ENCODE measurements at places on chromosomes 12 and 14. TPM values are rescaled to one million over a fixed set of nuclear protein-coding genes. Genes with fewer than 3 reads are reported as not detected.

The GPR132 gene
- total RNA-seq, result 0.20 TPM

The SH2B3 gene
- total RNA-seq, result 37.9 TPM

The RNF34 gene
- 65.3 TPM for total RNA-seq

The OTX2 gene
- total RNA-seq, result 193 TPM

The WNT1 gene
- not detected for total RNA-seq

The ENDOU gene
- not detected for total RNA-seq

The AKAP6 gene
- 1.1 TPM for total RNA-seq

The OSGEP gene
- total RNA-seq, result 46.7 TPM

GRCh38 chr14:68784978-68785533 lies 7.8 kb downstream of the ZFP36L1 start:
- H3K4me3 ChIP-seq, result peak overlapping the region; percentile 52
- H3K4me1 ChIP-seq, result no peaks in the 10 kb centered on the region
- H3K27me3 ChIP-seq, result no peaks in the 10 kb centered on the region
- no peak overlapping the region for H3K27ac ChIP-seq
- DNase-seq, result no peak
- H3K36me3 ChIP-seq, result peaks cover 37% of the 10 kb centered on the region

- no peak overlapping the region for H3K27ac ChIP-seq
- H3K4me1 ChIP-seq, result no peaks in the 10 kb centered on the region
- H3K27me3 ChIP-seq, result no peaks in the 10 kb centered on the region
These were observed 283.0 kb upstream of the RTL1 start for GRCh38 chr14:101186544-101186943.

GRCh38 chr12:68510397-68510796 lies 100.3 kb upstream of the RAP1B start:
- no peak overlapping the region for H3K27ac ChIP-seq
- DNase-seq, result no peak
- H3K4me3 ChIP-seq, result no peak overlapping the region
- H3K4me1 ChIP-seq, result no peaks in the 10 kb centered on the region
- no peaks in the 10 kb centered on the region for H3K36me3 ChIP-seq

DNA sequence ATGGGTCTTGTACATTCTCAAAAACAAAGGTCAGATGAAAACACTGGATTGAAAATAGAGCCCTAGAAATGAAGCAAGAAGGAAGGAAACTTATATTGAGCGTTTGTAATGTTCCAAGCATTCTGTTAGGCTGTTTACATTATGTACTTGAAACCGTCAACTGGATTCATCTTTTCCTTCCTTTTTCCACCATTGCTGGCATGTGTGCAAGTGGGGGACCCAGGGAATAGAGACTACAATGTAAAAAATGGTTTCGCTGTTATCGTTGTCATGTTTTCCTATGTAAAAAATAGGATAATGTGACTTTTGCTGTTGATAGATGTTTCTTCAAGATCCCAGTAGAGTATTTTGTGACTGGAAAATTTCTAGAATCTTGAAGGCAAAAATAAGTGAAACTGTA lies 913.2 kb downstream of the NRXN3 start:
- no peaks in the 10 kb centered on the region for H3K36me3 ChIP-seq
- no peak overlapping the region for H3K4me3 ChIP-seq
- H3K27ac ChIP-seq, result no peak overlapping the region
- H3K4me1 ChIP-seq, result no peaks in the 10 kb centered on the region
- no peak for DNase-seq
- no peaks in the 10 kb centered on the region for H3K27me3 ChIP-seq

DNA sequence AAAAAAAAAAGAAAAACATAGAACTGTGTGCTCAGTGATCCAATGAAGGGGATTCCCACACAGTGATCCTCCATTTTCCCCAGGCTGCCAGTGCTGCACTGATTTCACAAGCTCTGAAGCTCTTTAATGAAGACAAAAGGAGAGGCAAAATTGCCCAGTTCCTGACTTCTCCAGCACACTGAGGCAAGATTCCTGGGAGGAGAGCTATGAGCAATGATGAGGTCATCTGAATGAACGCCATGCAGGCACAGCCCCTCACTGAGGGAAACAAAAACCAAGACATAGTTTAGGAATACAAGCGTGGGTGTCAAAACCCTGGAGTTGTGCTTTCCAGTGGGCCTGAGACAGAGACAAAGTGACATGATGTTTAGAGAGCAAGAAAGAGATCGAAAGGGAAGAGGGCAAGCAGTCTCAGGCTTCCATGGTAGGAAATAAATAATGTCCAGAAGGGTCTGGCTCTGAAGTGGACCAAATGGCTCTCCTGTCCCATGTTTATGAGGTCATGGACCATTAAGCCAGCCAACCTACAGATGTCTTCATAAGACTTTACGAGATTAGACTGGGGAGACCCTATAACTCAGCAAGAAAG lies 40.9 kb upstream of the SMUG1 start:
- H3K4me1 ChIP-seq, result no peaks in the 10 kb centered on the region
- no peak overlapping the region for H3K4me3 ChIP-seq
- H3K27ac ChIP-seq, result no peak overlapping the region
- no peak for DNase-seq
- no peaks in the 10 kb centered on the region for H3K27me3 ChIP-seq
- peaks cover 2% of the 10 kb centered on the region for H3K36me3 ChIP-seq

- H3K36me3 ChIP-seq, result no peaks in the 10 kb centered on the region
- no peak for DNase-seq
- no peaks in the 10 kb centered on the region for H3K4me1 ChIP-seq
These were observed 16.5 kb downstream of the ETNK1 start for GRCh38 chr12:22641353-22642053.

- H3K4me3 ChIP-seq, result no peak overlapping the region
- H3K27ac ChIP-seq, result no peak overlapping the region
- no peaks in the 10 kb centered on the region for H3K27me3 ChIP-seq
- no peaks in the 10 kb centered on the region for H3K36me3 ChIP-seq
- H3K4me1 ChIP-seq, result peaks cover 13% of the 10 kb centered on the region
These were observed 135.3 kb downstream of the ACSS3 start for GRCh38 chr12:81212996-81213696.

GRCh38 chr12:75951399-75952278 lies 79.9 kb downstream of the PHLDA1 start:
- peaks cover 5% of the 10 kb centered on the region for H3K4me1 ChIP-seq
- H3K4me3 ChIP-seq, result no peak overlapping the region

DNA sequence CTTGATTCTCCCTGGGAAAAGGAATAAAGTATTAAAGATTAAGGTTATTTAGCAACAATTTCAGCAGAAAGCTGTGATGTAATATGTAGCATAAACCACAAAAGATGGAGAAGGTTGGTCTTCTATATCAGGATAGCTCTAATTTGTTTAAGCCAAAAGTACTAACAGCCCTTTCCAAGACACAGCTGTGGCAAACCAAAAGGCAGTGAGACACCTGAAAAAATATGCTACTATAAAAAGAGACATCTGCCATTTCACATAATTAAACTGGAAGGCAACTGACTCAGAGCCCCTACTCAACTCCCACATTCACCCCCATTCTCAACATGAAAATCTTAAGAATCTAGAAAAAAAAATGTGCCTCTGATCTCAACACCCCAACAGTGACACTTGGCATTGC lies 390.2 kb upstream of the PRICKLE1 start:
- H3K4me3 ChIP-seq, result no peak overlapping the region
- no peaks in the 10 kb centered on the region for H3K4me1 ChIP-seq
- DNase-seq, result no peak
- H3K36me3 ChIP-seq, result peaks cover 3% of the 10 kb centered on the region
- no peaks in the 10 kb centered on the region for H3K27me3 ChIP-seq
- no peak overlapping the region for H3K27ac ChIP-seq

DNA sequence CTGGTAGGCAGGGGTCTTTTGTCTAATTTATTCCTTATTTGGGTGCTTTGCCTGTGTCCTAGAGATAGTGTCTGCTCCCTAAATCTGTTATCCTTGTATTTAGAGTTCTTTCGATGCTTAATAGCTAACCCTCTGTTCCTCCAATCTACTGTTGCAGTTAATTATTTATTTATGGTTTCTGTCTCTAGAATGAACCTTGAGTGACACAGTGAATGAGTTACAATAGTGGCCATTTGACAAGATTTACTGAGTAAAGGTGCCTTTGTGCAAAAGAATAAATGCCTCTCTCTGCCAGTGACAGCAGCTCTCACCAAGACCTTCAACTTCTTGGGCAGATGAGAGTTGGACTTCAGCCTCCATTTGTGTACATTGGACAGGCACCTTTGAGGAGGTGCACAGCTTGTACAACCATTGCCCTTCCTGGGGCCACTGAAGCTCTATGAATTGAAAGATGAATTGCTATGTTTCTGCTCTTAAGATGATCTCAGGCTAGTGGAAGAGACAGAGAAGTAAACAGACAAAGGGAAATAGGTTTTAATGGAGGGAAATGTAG lies 165.9 kb downstream of the DERA start:
- DNase-seq, result no peak
- no peaks in the 10 kb centered on the region for H3K27me3 ChIP-seq
- no peak overlapping the region for H3K27ac ChIP-seq
- H3K4me1 ChIP-seq, result no peaks in the 10 kb centered on the region

- H3K27ac ChIP-seq, result no peak overlapping the region
- H3K27me3 ChIP-seq, result no peaks in the 10 kb centered on the region
- no peaks in the 10 kb centered on the region for H3K36me3 ChIP-seq
- H3K4me3 ChIP-seq, result no peak overlapping the region
These were observed 89.4 kb upstream of the DIO3 start for GRCh38 chr14:101471723-101472517.

- no peak overlapping the region for H3K4me3 ChIP-seq
- no peak overlapping the region for H3K27ac ChIP-seq
- H3K4me1 ChIP-seq, result peaks cover 6% of the 10 kb centered on the region
These were observed 134.0 kb downstream of the GPR135 start for GRCh38 chr14:59331217-59331616.

GRCh38 chr14:99508896-99509629 lies 27.9 kb downstream of the CCNK start:
- peaks cover 17% of the 10 kb centered on the region for H3K36me3 ChIP-seq
- no peaks in the 10 kb centered on the region for H3K4me1 ChIP-seq
- H3K27me3 ChIP-seq, result no peaks in the 10 kb centered on the region
- H3K27ac ChIP-seq, result no peak overlapping the region
- no peak overlapping the region for H3K4me3 ChIP-seq
- DNase-seq, result no peak

Data from H9 (cell line).